ENCODE measurements at places on chromosomes 11 and 22. TPM values are rescaled to one million over a fixed set of nuclear protein-coding genes. Genes with fewer than 3 reads are reported as not detected.
A peak's percentile ranks its signal among the peaks of the same experiment; 100 is the strongest.

The RASL10A gene
- 0.73 TPM for total RNA-seq

The INS gene
- not detected for total RNA-seq

- DNase-seq: no peak
Observed at GRCh38 chr11:104765401-104766095, 132.7 kb downstream of the CASP12 start.

DNA sequence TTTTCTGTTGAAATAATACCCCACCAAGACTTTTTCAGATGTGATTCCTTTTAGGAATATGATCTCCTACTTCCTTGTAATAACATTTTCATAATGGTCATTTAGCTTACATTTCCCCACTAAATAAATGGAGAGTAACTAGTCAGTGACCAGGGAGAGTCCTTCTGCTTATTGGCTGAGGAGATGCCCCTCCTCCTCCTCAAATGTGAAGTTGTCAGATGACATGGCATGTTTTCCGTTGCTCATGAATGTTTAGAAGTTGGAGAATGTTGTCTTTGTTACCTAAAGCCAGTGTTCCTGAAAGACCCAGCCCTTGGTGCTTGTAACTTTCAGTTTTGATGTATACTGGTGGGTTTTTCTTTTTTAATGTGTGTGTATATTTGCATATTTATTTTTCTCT lies 38.2 kb downstream of the CSRP3 start:
- DNase-seq: no peak

The CDC45 gene
- total RNA-seq: 30.7 TPM

- no peak for DNase-seq
Observed at GRCh38 chr11:128105511-128105910, 481.8 kb downstream of the ETS1 start.

GRCh38 chr11:59186130-59186594 lies 14.2 kb downstream of the DTX4 start:
- DNase-seq: no peak

DNA sequence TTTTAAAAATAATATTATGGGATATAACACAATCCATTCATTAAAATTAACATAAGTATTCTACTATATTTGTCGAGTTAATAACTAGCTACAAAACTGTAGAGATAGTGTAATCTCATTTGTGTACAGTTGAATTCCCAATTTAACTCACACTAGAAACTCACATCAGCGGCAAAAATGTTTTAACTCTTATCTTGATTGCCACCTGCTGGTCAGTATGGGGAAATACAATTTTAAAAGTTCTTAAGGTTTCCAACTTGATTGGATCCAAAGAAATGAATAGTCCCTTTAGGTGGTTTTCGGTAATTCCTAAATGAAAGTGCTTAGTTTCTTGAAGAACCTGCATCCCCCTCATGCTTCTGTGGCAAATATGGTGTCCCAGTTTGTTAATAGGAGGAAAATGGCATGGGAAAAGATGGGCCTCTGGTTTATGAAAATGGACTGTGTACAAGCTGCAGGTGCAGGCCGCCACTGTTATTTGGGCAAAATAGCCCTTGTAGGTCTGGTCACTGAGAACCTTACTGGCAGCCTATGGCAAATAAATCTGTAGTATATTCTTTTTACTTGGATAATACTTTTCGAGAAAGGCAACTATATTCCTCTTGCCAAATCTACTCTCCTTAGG lies 33.7 kb upstream of the SLC17A6 start:
- no peak for DNase-seq

DNA sequence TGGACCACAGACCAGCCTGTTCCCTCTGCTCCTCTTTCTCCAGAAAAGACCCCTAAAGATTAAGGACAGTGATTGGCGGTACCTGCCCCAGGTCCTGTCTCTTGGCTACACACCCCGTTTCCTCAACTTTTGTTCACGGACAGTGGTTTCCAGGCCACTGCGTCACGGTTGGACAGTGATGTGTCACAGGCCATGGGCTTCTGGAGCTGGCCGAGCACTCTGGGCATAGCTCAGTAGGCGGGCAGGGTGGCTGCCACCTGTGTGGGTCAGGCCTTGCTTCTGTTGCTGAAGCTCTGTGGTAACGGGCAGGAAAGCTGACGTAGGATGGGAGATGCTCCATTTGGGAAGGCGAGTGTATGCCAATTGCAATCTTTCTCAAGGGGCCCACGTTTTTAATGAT lies 13.6 kb downstream of the TUB start:
- DNase-seq: no peak

GRCh38 chr22:25366876-25367466 lies 147.5 kb downstream of the CRYBB2 start:
- DNase-seq: no peak

The EFCAB6 gene
- total RNA-seq: 0.14 TPM

GRCh38 chr11:124586238-124586860 lies 16.6 kb downstream of the OR8A1 start:
- peak; percentile 5 for DNase-seq

- DNase-seq: no peak
Observed at GRCh38 chr11:1307998-1308742, 1.3 kb downstream of the TOLLIP start.

The OR5P2 gene
- not detected for total RNA-seq

The KIAA1671 gene
- total RNA-seq: 30.0 TPM

DNA sequence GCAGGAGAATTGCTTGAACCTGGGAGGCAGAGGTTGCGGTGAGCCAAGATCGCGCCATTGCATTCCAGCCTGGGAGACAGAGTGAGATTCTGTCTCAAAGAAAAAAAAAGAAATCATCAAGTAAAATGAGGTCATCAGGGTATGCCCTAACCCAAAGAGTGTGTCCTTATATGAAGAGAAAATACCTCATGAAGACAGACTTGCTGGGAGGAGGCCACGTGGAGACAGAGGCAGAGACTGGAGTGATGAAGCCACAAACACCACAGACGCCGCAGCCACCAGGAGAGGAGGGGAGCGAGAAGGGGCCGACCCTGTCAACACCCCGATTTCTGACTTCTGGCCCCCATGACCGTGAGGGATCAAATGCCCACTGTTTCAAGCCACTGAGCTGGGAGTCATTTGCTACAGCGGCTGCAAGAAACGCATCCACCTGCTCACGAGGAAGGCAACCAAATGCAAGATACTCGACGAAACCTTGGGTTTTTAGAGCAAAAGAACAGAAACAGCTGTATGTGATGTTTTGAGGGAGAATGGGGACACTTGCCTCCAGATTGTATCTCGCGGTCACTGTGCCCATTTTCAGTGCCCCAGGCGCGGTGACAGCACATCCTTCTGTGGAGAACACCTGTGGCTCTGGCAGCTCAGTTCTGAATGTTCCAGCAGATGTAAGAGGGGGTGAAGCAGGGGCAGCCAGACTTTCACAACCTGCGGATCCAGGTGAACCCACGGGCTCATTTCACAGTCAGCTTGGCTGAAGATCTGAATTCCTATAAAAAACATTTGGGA lies 1317.2 kb downstream of the TBC1D22A start:
- no peak for DNase-seq

DNA sequence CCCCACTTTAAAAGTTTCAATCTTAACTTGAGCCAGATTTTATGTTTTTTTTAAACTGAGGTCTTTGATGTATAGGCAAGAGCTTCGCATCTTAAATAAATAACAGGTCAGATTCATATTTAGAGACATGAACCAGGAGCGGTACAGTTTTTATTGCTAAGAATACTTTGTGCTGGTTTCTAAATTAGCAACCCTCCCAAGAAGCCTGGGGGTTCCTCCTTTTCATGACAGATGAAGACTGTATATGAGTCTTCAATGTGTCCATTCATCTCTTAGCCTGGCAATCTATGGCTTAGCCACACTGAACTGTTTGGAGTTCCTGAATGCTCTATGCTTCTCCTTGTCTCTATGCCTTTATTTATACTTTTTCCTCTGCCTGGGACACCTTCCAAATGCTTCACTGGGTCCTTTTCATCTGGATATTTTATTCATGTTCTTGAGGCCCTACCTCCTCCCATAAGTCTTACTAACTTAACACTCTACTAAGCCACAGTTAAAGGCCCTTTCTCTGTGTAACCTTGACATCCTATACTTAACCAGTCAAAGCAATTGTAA lies 338.6 kb downstream of the INSC start:
- DNase-seq: no peak

- DNase-seq: no peak
Observed at GRCh38 chr22:50320671-50321325, 6.0 kb downstream of the DENND6B start.

The JAM3 gene
- 117 TPM for total RNA-seq

- no peak for DNase-seq
Observed at GRCh38 chr11:91794146-91794545, 430.5 kb upstream of the FAT3 start.

The MMP12 gene
- total RNA-seq: not detected

The SLC22A6 gene
- not detected for total RNA-seq

GRCh38 chr22:46433318-46433717 lies 97.8 kb downstream of the TRMU start:
- DNase-seq: no peak

The POU2AF2 gene
- total RNA-seq: not detected

The MMP10 gene
- 13.3 TPM for total RNA-seq

The PANX3 gene
- not detected for total RNA-seq

DNA sequence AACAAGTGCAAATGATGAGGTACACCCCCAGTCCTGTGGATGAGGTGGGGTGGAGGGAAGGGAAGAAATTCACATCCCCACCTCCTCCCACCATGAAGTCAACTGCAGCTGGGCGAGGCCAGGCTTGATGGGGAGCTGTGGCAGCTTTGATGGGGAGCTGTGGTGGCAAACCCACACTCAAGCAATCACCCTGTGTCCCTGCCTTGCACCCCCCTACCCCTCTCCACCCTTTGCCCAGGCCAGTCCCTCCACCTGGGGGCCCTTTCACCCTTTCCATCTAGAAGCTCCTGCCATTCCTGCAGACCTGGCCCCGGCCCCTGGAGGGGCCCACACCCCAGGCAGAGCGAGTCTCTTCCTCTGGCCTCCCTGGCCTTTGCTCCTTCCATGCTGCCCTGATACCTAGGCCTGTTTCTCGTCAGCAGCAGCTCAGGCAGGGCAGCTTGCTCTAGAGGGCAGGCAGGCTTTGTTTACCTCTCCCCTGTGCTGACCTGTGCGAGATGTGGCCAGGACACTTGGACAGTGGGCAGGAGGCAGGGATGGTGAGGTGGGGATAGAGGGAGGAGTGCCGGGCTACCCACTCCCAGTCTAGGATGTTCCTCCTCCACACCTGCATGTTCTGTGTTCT lies 4.5 kb upstream of the FGF3 start:
- DNase-seq: no peak

GRCh38 chr22:47808886-47809620 lies 1046.6 kb downstream of the TBC1D22A start:
- no peak for DNase-seq

- DNase-seq: no peak
Observed at GRCh38 chr22:32746732-32747131, 54.8 kb upstream of the TIMP3 start.

The BAD gene
- total RNA-seq: 84.5 TPM

- DNase-seq: no peak
Observed at GRCh38 chr11:9692691-9693090, 28.8 kb downstream of the SWAP70 start.

- DNase-seq: no peak
Observed at GRCh38 chr11:34860518-34860917, 55.7 kb downstream of the APIP start.

DNA sequence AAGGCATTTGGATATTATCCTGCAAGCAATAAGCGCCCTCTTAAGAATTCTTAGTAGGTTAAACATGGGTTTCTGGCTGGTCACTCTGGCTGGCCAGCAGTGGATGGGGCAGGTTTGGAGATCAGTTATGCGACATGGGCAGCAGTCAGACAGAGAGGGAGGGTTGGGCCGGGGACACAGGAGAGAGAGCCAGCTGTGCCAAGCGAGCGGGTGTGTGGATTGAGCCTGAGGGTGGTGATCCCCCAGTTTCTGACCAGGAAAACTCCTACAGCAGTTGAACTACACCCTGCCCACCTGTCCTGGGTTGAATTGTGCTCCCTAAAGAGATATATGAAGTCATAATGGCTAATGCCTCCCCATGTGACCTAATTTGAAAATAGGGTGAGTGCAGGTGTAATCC lies 671.2 kb downstream of the TBC1D22A start:
- no peak for DNase-seq

The VPREB1 gene
- not detected for total RNA-seq

- DNase-seq: no peak
Observed at GRCh38 chr11:31237819-31238760, 131.4 kb downstream of the DCDC1 start.

All from pulmonary artery endothelial cell (primary cell).